ENCODE measurements at places on chromosomes 2 and 18. TPM values are rescaled to one million over a fixed set of nuclear protein-coding genes. Genes with fewer than 3 reads are reported as not detected.

POTEJ gene
- total RNA-seq, result not detected

SOS1 gene
- 25.4 TPM for total RNA-seq

DNA sequence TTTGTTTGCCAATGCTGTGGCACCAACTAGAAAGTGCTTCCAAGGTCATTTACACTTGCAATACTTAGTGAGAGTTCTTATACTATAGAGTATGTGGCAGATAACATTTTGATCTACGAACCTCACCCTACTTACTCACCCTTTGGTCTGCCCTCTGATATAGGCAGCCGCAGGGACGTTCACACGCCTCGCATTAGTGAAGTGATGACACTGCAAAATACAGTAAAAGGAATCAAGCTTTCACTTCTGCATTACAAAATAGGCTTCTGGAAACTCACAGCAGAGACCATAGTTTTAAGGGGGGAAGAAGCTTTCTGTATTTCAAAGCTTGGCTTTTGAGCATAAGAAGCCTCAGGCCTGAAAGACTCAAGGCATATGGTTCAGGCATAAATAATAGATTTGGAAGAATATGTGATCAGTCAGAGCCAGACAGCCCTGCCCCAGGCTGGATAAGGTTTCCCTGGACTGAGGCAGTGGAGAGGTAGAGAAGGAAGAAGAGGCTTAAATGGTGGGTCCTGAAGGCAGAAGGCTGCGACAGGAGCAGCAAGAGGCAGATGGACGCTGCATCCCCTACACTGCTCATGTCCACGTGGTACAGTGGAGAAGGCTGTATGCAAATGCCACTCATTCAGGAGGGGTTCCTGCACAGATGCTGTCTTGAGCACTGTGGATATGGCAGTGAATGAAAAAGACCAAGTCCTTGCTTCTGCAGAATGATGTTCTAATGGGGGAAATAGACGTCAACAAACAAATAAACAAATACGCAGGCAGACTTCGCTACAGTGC, 63.1 kb downstream of the FECH start:
- no peak for DNase-seq

MYOM1 gene
- total RNA-seq, result 388 TPM

- no peak for DNase-seq
These were observed 962 bp upstream of the GPR155 start for GRCh38 chr2:174487820-174488162.

DNA sequence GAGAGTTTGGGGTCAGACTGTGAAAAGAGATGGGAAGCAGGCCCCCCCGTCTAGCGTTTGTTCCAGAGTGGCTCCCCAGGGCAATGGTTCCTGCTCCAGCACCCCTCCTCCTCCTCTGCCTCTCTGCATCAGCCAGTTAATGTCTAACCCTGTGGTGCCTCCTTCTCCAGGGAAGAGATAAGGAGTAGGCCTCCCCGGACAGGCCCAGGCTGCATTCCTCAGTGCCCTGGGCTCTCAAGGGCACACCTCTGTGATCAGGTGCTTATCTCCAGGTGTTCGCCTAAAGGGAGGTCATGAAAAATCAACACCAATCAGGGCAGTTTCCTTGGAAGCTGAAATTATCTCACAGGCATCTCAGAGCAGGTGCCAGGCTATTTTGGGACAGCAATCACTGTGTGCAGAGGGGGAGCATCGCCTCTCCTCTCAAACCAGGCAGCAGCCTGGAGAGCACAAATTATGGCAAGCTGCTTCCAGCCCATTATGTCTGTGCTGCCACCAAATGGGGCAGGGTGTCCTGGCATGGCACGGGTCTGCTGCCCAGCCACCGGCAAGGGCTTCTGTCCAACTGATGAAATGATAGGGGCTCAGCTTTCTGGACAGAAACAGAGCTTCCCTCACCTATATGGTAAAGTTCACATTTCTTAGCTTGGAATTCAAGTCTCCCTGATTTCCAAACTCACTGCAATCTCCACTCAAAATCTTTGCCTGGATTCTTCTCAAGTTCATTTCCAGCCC, 255.8 kb upstream of the SLC14A2 start:
- no peak for DNase-seq

GRCh38 chr2:235663875-235664274, 170.0 kb downstream of the AGAP1 start:
- DNase-seq, result no peak

Measured in psoas muscle (tissue), 8 donors.